Activated T-helper 1 cell treated with anti-CD3 and anti-CD28 coated beads, Interleukin-2, amount 50 U/mL, for 16 hours (primary cell): ENCODE measurements at places on chromosomes 4 and X.

- no peak for DNase-seq
Measured at GRCh38 chrX:50771382-50771781, 42.6 kb downstream of the SHROOM4 start.

DNA sequence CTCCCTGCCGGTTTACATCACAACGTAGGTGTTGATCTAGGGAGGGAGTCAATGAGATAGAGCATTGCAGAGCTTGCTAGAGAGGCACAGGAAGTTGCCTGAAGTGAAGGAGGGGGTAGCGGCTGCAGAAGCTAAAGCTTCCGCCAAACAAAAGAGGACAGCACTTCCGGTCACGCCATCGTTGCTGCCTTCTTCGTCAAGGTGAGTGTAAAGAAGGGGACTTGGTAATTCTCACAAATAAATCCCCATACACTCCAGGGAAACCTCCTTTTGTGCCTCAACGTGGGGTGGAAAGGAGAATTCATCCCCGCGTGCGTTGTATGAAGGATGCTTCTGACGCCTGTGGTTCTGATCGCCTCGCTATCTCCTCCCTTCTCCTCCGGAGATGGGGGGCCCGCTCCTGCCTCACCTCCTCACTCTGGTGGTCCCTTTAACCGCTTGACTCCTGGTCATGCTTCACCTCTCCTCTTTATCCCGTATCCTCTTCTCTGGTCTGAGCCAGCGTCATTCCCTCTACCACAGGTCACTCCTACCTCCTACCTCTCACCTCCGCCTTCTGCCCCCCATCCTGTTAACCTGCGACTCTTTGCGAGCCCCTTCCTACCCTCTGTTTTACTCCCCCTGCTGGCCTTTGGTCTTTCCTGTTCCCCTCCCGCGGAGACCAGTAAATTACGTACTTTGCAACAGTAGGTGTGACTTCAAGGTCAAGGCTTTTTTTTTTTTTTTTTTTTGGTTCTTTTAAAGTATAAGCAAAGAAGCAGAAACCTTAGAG is 59.9 kb downstream of the GSPT2 start:
- DNase-seq = peak; percentile 13

- no peak for DNase-seq
Measured at GRCh38 chr4:114378305-114378903, 220.2 kb upstream of the UGT8 start.

- no peak for DNase-seq
Measured at GRCh38 chr4:83011689-83012199, 1.1 kb upstream of the LIN54 start.

- no peak for DNase-seq
Measured at GRCh38 chrX:5780821-5781220, 447.8 kb downstream of the NLGN4X start.

DNA sequence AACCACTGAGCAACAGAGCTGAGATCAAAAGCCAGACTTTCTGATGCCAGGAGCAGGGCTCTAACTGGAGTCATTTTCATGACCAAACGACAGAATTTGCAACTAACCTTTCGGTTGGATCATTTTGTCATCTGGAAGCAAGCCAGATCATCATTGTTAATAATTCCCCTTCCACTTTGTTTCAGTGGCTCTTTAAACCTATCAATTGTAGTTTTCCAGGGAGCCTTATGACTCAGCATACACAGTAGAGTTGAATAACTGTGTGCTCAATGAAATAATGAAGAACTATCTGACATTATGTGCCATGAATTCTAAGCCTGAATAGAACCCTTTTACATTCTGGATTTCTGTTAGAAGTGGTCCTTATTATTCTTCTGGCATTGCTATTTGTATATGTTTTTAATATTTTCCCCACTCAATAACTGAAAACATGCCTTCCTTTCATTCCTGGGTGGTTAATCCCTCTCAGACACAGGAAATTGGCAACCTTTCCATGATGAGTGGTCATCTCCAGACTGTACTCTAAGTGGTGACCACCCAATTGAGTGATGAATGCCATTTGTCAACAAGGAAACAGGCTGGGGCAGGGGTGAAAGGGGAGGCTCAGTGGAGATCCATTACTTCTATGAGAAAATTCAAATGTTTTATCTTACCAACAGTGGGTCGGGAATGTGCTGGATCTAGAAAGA is 431.8 kb downstream of the BCOR start:
- DNase-seq = no peak

DNA sequence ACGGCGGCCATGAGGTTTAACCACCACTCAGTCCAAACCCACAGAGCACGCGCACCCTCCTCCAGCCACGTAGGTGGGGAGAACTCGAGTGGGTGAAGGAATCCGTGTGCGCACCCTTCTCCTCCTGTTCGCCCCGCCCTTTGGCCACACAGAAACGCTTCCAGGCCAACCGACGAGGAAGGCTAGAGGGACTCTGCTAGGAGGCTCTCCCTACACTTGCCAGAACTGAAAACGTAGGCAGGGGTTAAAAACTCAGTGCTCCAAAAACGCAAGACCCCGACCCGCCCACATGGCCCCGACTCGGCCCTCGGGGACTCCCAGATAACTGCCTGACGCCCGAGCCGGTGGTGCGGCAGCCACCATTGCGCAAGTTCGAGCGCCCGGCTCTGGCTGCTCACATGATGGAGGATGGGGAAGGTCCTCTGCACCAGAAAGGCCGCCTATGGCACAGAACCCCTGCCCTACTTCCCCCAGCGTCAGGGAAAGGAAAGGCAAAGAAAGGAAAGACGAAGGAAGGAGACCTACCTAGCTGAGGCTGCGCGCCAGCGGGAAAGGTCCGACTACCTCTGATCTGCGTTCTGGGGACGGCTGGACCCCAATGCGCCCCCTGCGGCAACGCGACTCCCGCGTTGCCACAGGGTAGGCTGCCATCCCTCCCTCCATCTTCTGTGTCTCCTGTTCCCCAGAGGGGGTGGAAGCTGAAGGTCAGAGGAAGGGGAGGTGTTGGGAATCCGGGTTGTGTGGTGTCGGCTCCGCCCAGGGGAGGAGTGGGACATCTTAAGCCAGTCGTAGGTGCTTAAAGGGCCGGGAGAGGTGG is 201.9 kb upstream of the AGTR2 start:
- DNase-seq = no peak

GRCh38 chrX:151081016-151081415 is 95.4 kb upstream of the GPR50 start:
- DNase-seq = no peak

- DNase-seq = no peak
Measured at GRCh38 chr4:36304138-36304681, 22.8 kb downstream of the DTHD1 start.

- DNase-seq = no peak
Measured at GRCh38 chr4:10096978-10097335, 19.6 kb downstream of the WDR1 start.

- no peak for DNase-seq
Measured at GRCh38 chr4:186554539-186554913, 841 bp downstream of the MTNR1A start.

DNA sequence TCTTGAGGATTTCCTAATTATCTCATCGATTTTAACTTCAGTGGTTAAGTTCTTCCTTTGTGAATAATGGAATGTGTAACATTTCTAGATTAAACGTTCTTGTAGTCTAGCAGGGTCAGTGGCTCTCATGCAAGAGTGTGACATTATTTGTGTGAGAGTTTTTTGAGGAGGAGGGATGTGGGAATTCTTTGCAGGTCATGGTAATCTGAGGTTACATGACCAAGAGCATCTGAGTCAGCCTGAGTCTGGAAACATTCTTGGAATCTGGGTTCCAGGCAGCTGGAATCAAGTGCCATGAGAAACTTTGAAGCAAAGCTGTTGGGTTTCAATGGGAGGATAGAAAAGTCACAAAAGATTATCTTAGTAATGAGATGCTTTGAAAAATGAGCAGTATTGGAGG is 49.5 kb downstream of the GK start:
- no peak for DNase-seq

- DNase-seq = no peak
Measured at GRCh38 chr4:137194670-137195069, 337.6 kb downstream of the PCDH18 start.

DNA sequence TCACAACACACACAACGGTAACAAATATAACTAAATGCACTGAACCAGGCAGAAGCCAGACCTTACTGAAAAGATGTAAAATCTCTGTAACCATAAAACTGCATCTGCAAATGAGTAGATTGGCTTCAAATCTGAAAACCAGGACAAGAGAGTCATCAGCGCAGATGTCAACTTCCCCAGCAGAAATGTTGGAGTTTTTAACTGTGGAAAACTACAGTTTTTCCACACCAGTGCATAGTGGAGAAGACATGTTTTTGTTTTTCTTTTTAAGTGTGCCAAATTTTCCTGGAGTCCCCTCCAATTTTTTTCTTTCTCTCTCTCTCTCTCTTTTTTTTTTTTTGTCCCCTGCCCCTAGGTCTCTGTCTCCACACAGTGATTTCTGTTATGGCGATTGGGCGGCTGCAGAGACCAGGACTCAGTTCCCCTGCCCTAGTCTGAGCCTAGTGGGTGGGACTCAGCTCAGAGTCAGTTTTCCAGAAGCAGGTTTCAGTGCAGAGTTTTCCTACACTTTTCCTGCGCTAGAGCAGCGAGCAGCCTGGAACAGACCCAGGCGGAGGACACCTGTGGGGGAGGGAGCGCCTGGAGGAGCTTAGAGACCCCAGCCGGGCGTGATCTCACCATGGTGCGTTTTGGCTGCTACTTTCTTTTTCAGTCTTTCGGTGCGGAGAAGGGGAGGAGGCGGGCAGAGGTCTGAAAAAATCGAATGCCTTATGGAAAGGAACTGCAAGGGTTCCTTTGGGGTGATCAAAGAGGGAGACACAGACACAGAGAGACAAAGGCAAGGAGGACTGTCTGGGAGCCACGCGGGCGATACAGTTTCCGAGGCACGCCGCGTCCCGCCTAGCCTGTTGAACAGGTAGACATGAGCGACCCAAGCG is at the start of gene GUCY1A1:
Gene GUCY1A1 (plus strand): TSS at position 505 of the 878 bp plus-strand sequence. CDS start 30,020 bp downstream, outside the sequence.
- no peak for DNase-seq

DNA sequence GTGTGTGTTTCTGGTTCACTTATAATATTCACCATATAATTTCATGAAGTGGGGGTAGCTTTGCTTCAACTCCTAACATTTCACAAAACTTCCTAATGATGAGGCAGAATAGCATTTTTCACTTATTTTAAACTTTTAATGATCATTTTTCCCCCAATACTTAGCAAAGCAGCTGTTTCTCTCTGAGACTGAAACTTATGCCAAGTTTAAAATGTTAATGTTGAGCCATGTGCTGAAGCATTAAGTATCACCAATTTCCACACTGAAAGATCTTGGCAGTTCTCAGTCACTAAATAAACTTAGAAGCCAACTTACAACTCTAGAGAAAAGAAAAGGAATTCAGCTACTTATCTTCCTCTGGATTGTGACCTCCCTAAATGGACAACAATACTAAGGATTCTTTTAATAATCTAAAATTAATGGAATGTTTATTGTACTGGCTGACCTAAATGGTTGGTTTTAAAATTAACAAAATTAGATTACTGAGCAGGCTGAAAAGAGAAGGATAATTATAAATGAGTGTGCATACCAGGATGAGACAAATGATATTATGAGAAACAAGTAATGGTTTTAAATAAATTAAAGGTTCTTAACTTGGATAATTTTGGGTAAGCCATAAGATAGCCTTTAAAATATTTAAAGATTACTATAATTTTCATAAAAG is 1429.4 kb upstream of the ADGRL3 start:
- DNase-seq = no peak

DNA sequence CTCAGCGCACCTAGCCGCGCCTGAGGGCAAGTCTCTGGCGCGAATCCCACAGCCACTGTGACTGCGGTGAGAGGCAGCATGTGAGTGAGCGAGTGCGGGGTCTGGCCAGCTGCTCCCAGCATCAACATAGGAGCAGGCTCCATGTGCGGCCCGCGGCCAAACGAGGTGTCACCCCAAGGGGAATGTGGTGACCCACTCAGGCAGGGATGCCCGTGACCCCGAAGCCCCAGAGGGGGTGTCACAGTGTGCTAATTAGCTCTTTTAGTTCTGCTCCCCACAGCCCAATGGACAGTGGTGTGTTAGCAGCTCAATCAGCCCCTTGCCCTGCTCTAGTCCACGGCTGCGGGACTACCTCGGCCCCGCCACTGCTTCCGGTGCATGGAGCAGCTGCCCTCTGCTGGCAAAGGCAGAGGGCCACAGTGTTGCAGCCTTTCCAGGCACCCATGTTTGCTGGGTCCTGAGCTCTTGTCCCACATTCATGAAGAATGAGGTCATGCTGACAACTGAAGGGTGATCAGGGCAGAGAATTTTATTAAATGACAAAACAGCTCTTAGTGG is 61.4 kb downstream of the AGA start:
- no peak for DNase-seq

- no peak for DNase-seq
Measured at GRCh38 chr4:183130328-183131155, 31.5 kb downstream of the WWC2 start.

DNA sequence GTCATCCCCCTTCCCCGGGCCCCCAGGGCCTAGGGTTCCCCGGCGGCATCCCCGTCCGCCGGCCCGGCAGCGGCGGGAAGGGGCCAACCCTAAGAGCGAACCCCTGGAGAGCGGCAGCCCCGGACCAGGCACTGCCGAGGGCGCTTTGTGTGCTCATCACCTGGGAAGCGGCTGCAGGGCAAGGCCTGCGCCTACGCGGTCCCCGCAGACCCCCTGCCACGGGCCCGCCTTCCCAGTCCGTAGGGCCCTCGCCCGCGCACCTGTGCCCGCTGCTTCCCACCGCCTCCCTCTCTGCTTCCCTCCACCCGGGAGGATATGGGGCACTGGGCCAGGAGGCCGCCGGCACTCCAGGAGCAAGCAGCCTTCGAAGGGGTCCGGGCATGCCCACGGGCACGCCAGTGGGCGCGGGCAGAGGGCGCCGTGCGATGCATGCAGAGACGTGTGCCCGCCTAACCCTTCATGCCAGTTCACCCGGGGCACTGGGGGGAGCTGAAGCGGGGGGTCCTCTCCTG is 2.6 kb downstream of the FLNA start:
- no peak for DNase-seq

GRCh38 chr4:65696436-65696835 is 26.1 kb upstream of the EPHA5 start:
- no peak for DNase-seq

DNA sequence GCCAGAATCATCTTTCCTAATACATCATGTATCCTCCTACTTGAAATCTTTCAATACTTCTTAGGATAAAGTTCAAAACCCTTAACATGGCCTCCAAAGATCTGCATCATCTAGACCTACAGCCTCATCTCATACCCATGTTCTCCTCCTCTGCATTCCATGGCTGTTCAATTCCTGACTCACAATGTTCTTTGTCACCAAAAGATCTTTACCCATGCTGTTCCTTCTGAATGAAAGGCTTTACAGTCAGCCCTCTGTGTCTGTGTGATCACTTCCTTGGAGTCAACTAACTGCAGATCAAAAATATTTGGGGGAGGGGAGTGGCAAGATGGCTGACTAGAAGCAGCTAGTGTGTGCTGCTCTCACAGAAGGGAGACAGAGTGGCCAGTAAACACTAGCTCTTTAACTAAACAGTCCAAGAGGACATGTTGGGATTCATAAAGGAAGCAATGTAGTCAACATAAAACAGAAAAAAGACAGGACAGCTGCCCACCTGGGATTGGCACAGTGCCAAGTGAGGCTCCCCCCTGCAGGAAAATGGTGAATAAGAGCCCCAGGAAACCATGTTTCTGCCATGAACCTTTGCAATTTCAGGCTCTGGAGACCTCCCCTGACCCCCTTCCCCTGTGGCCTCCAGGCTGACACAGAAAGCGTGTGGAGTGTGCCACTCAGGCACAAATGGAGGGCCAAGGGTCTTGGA is 31.9 kb downstream of the CBR4 start:
- DNase-seq = no peak
